ENCODE measurements at places on chromosomes 2 and 18.

DNA sequence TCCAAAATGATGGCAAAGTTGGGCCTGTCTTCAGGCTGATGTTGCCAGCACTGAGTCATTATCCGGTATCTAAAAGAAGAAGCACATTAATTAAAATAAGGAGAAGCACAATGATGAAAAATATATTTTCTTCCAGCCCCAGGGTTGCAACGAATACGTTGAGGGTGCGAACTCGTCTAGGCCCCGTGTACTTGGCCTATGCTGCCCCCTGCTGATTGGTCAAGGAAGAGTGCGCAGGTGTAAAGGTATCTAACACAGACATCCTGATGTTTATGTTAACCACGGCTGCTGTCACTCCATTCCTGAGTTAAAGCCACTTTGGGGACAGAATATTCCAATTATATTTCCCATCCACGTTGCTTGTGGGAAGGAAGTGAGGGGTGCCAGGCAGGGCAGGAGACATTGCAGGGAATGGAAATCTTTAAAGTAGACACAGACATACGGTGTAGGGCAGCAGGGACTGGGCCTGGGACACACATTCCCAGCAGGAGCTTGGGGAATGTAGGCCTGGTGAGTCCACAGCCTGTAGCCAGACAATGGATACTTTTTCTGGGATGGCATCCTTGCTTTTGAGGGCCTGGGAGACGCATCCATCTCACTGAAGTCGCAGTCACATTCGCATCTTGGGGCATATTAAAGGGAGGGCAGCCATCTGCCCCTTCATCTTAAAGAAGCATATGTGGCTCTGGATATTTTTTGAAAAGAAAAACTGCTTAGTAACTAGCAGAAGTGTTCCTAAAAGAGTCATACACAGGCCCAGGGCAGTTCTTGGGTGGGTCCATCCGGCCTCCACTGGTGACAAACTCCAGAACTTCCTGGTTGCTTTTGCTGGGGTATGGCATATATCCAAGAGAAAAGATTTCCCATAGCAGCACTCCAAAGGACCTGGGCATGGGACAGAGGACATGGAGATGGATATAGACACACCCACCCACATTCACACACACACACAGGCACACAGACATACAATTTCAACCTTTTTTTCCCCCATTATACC is 81.9 kb downstream of the CLIP4 start:
- peak; percentile 57 for DNase-seq

- no peak for DNase-seq
These were observed 15.2 kb downstream of the CDKL4 start for GRCh38 chr2:39228413-39229209.

DNA sequence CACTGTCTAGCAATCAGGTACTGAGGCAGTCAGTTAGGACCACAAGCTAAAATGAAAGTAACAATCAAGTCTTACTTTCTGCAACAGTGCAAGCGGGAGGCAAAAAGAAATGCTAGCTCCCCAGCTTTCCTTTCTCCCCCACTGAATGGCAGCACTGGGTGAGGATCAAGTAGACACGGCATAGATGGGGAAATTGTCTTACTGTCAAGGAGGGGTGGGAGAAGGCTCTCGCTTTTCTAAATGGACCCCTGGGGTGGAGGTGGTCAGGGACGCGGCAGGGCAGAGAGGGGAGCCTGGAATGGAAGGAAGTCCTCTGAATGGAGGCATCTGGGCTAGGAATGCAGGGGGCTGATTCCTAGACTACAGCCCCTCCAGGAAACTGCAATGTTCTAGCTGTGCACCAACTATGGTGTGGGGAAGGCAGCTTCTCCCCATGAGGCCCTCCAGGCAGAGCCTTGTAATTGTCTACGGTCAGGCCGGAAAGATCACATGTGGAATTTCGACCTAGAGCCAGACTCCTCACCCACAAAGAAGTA is 24.3 kb downstream of the METTL8 start:
- DNase-seq, result no peak

- DNase-seq, result no peak
These were observed 62.8 kb upstream of the DTNA start for GRCh38 chr18:34647251-34647650.

- no peak for DNase-seq
These were observed 141.5 kb downstream of the FAM210A start for GRCh38 chr18:13584825-13585224.

- no peak for DNase-seq
These were observed 6.8 kb downstream of the ZCCHC2 start for GRCh38 chr18:62529597-62529996.

GRCh38 chr18:23438608-23439366 is 14.3 kb upstream of the RIOK3 start:
- DNase-seq, result no peak
